Activated CD8-positive, alpha-beta memory T cell treated with anti-CD3 and anti-CD28 coated beads, Interleukin-2, amount 10 ng/mL, durations not matched to agents 7 days and 5 days (primary cell): ENCODE measurements at places on chromosomes 13 and 19.

- no peaks in the 10 kb centered on the region for H3K36me3 ChIP-seq
- no peak overlapping the region for H3K4me3 ChIP-seq
- no peak for DNase-seq
- peaks cover 2% of the 10 kb centered on the region for H3K4me1 ChIP-seq
- no peak overlapping the region for H3K27ac ChIP-seq
Observed at GRCh38 chr19:34574704-34575103, 93.1 kb downstream of the WTIP start.

GRCh38 chr13:24264976-24265375 is 44.4 kb upstream of the C1QTNF9 start:
- peaks cover 92% of the 10 kb centered on the region for H3K4me1 ChIP-seq
- no peaks in the 10 kb centered on the region for H3K27me3 ChIP-seq
- peak; percentile 95 for DNase-seq
- H3K4me3 ChIP-seq = peak overlapping the region; percentile 52

DNA sequence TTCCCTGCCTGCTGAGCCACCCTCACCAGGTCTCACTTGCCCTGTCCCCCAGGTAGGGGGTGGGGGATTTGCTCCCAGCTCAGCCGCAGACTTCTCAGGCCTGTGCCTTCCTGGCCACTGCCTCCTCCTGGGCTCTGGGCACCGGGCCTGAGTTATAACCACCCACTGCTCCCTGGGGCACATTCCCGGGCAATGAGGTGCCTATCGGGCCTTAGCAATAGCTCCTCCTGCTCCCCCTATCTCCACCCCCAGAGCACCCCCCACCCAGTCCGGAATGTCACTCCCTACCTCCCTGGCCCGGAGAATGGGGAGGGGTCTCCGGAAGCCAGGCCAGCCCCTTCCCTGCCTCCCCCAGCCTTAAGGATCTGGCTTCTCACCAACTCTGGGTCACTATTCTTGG is at the start of gene KLK5:
KLK5 (minus strand) TSS at position 129 of the 400 bp plus-strand sequence. CDS start 381 bp downstream, outside the sequence.
- DNase-seq = no peak
- H3K27ac ChIP-seq = no peak within 1 kb of the TSS
- H3K4me1 ChIP-seq = no peaks in the 10 kb centered on the region

DNA sequence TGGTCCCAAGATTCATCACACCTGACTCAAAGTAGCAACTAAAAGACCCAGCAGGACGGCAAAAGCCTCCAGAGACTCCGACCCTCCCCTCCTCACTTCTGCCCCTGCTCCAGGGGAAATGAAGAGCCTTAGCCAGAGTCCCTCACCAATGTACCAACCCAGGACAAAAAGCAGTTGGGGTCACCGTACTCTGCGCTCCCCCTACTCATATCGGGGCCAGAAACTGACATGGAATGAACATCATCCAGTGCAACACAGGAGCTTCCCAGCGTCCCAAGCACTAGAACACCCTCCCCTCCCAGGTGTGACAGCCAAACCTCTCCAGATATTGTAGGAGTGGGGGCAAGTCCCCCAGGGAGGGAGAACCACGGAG is 1.7 kb downstream of the EEF2 start:
- H3K27me3 ChIP-seq = no peaks in the 10 kb centered on the region
- peak overlapping the region; percentile 97 for H3K27ac ChIP-seq
- no peak for DNase-seq
- H3K36me3 ChIP-seq = peaks cover 56% of the 10 kb centered on the region
- peaks cover 56% of the 10 kb centered on the region for H3K4me1 ChIP-seq

DNA sequence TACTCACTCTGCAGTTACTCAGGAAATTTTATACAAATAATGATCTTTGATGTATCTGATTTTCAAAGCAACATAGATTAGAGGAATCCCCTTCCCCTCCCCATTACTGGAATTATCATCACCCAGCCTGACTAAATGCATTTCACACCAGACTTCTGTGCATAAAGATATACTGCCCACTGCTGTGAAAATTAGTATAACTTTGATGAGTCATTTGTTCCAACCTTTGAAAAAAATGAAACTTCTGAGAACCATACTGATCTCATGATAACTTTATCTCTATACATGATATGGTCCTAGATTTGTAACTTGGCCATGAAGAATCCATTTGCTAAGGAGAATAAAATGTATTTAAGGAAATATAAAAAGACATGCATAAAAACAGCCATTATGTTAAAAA is 63.9 kb downstream of the GPC6 start:
- no peak overlapping the region for H3K27ac ChIP-seq
- H3K4me3 ChIP-seq = no peak overlapping the region
- H3K27me3 ChIP-seq = no peaks in the 10 kb centered on the region
- DNase-seq = no peak
- no peaks in the 10 kb centered on the region for H3K36me3 ChIP-seq

- H3K27ac ChIP-seq = no peak overlapping the region
- H3K4me3 ChIP-seq = no peak overlapping the region
- H3K27me3 ChIP-seq = peaks cover 27% of the 10 kb centered on the region
- H3K36me3 ChIP-seq = no peaks in the 10 kb centered on the region
Observed at GRCh38 chr13:43769529-43769928, 17.2 kb downstream of the ENOX1 start.

DNA sequence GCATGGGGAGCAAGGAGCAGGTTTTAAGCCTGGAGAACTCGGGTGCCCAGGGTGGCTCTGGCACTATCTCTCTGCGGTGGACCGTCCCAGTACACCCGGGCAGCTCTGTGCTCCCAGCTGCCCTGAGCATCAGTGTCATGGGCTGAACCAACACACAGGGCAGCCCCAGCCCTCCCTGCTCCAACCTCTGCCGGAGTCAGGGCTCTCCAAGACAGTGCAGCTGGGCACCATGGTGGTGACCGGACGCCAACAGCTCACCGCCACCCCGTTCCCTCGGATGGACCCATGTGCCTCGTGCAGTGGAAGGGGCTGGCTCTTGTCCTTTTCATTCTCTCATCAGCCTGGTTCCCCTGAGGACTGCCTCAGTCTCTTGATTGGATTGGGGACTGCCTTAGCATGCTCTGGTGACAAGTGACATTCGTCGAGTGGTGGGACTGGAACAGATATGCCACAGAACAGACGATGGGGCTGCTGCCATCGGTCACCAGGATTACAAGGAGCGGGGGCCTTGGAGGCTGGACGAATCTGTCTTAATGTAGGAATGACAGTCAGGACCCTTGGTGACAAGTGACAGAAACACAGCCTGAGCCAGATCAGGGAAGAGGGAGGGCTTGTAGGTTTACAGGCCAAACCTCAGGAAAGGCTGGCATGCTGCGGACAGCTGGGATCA is 25.7 kb upstream of the VSTM2B start:
- H3K4me3 ChIP-seq = no peak overlapping the region
- DNase-seq = no peak
- no peaks in the 10 kb centered on the region for H3K36me3 ChIP-seq

GRCh38 chr19:292281-292884 is 1.2 kb upstream of the PLPP2 start:
- H3K27ac ChIP-seq = no peak overlapping the region
- no peaks in the 10 kb centered on the region for H3K36me3 ChIP-seq
- DNase-seq = no peak
- H3K4me3 ChIP-seq = no peak overlapping the region

- peaks cover 11% of the 10 kb centered on the region for H3K36me3 ChIP-seq
- H3K27me3 ChIP-seq = no peaks in the 10 kb centered on the region
- H3K4me3 ChIP-seq = no peak overlapping the region
- no peak for DNase-seq
Observed at GRCh38 chr19:16418597-16418962, 53.2 kb downstream of the EPS15L1 start.

GRCh38 chr13:21069561-21070004 is 8.2 kb upstream of the LATS2 start:
- peak; percentile 8 for DNase-seq
- no peak overlapping the region for H3K4me3 ChIP-seq
- peaks cover 3% of the 10 kb centered on the region for H3K27me3 ChIP-seq
- no peaks in the 10 kb centered on the region for H3K36me3 ChIP-seq
- no peak overlapping the region for H3K27ac ChIP-seq

- peaks cover 22% of the 10 kb centered on the region for H3K36me3 ChIP-seq
- H3K27ac ChIP-seq = no peak overlapping the region
- no peak for DNase-seq
- H3K4me3 ChIP-seq = no peak overlapping the region
Observed at GRCh38 chr13:38365661-38366060, 16.0 kb downstream of the UFM1 start.

DNA sequence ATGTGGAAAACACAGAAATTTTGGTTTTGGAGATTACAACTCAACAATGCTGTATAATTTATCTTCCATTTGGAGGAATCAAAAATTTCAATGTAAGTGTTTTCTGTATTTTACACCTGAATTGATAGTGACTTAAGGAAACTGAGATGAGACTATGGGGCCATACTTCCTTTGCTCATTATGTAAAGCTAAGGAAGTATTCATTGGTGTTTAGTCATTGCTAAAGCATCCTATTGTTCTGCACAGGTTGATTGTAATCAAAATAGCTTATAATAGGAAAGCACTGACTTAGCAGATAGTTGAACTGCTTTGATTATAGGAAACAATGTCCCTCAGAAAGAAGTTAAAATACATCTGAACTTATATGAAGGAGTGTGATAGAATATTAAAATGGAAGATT is 244.4 kb upstream of the SLITRK5 start:
- no peaks in the 10 kb centered on the region for H3K27me3 ChIP-seq
- no peak overlapping the region for H3K27ac ChIP-seq
- no peaks in the 10 kb centered on the region for H3K36me3 ChIP-seq
- no peak overlapping the region for H3K4me3 ChIP-seq

DNA sequence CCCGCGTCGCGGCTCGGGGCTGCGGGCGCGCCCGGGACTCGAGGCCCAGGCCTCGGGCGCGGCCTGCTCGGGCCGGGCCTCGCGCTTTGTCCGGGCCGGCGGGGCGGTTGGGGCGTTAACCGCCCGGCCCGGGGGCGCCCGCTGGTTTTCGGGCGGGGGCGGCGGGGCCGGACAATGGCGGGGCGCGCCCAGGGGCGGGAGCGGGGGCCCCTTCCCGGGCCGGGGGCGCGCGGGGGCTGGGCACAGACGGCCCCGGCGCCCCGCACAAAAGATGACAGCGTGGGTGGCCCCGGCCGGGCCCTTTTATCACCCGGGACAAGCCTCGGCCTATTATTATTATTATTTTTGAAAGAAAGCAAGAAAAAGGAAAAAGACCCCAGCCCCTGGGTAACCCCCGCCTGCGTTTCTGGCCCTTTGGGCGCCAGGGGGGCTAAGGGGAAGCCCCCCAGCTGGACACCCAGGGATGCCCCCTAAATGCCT is 419 bp downstream of the KDM4B start:
- peak overlapping the region; percentile 65 for H3K27ac ChIP-seq
- H3K27me3 ChIP-seq = no peaks in the 10 kb centered on the region
- H3K4me3 ChIP-seq = peak overlapping the region; percentile 87
- peaks cover 13% of the 10 kb centered on the region for H3K36me3 ChIP-seq
- no peak for DNase-seq
- H3K4me1 ChIP-seq = peaks cover 38% of the 10 kb centered on the region

DNA sequence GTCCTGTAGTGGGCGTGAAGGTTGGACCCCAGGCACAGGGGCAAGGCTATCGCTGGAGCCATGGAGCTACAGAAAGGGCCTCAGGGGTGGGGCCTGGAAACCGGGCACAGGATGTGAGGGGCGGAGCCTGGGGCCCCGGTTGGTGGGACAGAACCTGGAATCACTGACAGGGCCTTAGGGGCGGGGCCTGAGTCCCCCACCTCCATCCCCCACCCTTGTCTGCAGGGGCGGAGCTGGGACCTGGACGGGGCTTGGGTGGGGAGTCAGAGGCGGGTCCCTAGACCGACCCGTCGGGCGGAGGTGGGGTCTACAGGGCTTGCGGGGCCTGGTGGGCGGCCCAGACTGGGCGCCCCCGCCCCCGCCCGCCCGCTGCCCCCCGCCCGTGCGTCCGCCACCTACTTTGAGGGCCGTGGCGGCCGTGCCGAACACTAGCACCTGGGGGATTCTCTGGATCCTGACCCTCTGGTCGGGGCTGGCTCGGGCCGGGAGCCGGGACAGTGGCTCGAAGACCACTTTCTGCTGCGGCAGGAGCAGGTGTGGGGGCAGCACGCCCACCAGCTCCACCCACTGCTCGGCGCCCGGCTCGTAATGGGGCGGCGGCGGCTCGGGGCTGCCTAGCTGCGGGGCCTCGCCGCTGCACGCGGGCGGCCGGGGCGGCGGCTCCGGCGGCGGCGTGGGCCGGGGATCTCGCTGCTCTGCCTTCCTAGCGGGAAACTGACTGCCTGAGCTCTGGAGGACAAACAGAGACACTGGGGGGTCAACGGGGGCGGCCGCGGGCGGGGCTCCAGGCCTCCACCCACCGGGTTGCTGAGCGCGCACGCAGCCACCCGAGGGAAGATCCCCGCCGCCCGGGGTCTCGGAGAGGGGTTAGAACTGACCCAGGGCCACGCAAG is 26.3 kb downstream of the DCAF15 start:
- H3K27me3 ChIP-seq = no peaks in the 10 kb centered on the region
- DNase-seq = peak; percentile 50
- H3K4me3 ChIP-seq = no peak overlapping the region
- peaks cover 48% of the 10 kb centered on the region for H3K4me1 ChIP-seq
- H3K36me3 ChIP-seq = peaks cover 2% of the 10 kb centered on the region
- no peak overlapping the region for H3K27ac ChIP-seq

GRCh38 chr19:4970558-4971423 is 1.9 kb downstream of the KDM4B start:
- H3K36me3 ChIP-seq = peaks cover 4% of the 10 kb centered on the region
- H3K27me3 ChIP-seq = no peaks in the 10 kb centered on the region
- H3K4me3 ChIP-seq = peak overlapping the region; percentile 87
- DNase-seq = no peak

GRCh38 chr13:23637829-23638228 is 67.6 kb downstream of the TNFRSF19 start:
- no peak for DNase-seq
- H3K4me3 ChIP-seq = no peak overlapping the region
- no peaks in the 10 kb centered on the region for H3K36me3 ChIP-seq
- no peak overlapping the region for H3K27ac ChIP-seq
- H3K27me3 ChIP-seq = peaks cover 5% of the 10 kb centered on the region
- H3K4me1 ChIP-seq = no peaks in the 10 kb centered on the region

GRCh38 chr13:83884141-83884540 is 1.9 kb upstream of the SLITRK1 start:
- peaks cover 50% of the 10 kb centered on the region for H3K27me3 ChIP-seq
- peaks cover 11% of the 10 kb centered on the region for H3K4me1 ChIP-seq
- H3K27ac ChIP-seq = no peak overlapping the region
- no peaks in the 10 kb centered on the region for H3K36me3 ChIP-seq
- no peak for DNase-seq

- H3K4me1 ChIP-seq = no peaks in the 10 kb centered on the region
- H3K4me3 ChIP-seq = no peak overlapping the region
- DNase-seq = no peak
Observed at GRCh38 chr13:44413095-44413494, 39.5 kb downstream of the SERP2 start.

GRCh38 chr19:51544038-51544437 is 12.6 kb upstream of the SIGLEC6 start:
- no peak overlapping the region for H3K4me3 ChIP-seq
- H3K4me1 ChIP-seq = peaks cover 29% of the 10 kb centered on the region
- H3K27me3 ChIP-seq = peaks cover 23% of the 10 kb centered on the region
- DNase-seq = no peak

- H3K27ac ChIP-seq = peak overlapping the region; percentile 83
- peak overlapping the region; percentile 72 for H3K4me3 ChIP-seq
- no peaks in the 10 kb centered on the region for H3K27me3 ChIP-seq
- peak; percentile 82 for DNase-seq
Observed at GRCh38 chr19:18007044-18007916, 690 bp upstream of the ARRDC2 start.

- H3K36me3 ChIP-seq = no peaks in the 10 kb centered on the region
- DNase-seq = peak; percentile 45
- H3K4me3 ChIP-seq = peak overlapping the region; percentile 80
- H3K27me3 ChIP-seq = no peaks in the 10 kb centered on the region
- peaks cover 32% of the 10 kb centered on the region for H3K4me1 ChIP-seq
Observed at GRCh38 chr13:112690283-112690929, 568 bp downstream of the ATP11A start.

GRCh38 chr13:111939666-111940278 is 127.2 kb upstream of the SOX1 start:
- H3K27me3 ChIP-seq = no peaks in the 10 kb centered on the region
- no peak overlapping the region for H3K4me3 ChIP-seq
- no peak overlapping the region for H3K27ac ChIP-seq
- H3K36me3 ChIP-seq = no peaks in the 10 kb centered on the region
- peak; percentile 5 for DNase-seq
- no peaks in the 10 kb centered on the region for H3K4me1 ChIP-seq
